Kidney tubule cell (primary cell): ENCODE measurements at places on chromosomes 12 and 14.

DNA sequence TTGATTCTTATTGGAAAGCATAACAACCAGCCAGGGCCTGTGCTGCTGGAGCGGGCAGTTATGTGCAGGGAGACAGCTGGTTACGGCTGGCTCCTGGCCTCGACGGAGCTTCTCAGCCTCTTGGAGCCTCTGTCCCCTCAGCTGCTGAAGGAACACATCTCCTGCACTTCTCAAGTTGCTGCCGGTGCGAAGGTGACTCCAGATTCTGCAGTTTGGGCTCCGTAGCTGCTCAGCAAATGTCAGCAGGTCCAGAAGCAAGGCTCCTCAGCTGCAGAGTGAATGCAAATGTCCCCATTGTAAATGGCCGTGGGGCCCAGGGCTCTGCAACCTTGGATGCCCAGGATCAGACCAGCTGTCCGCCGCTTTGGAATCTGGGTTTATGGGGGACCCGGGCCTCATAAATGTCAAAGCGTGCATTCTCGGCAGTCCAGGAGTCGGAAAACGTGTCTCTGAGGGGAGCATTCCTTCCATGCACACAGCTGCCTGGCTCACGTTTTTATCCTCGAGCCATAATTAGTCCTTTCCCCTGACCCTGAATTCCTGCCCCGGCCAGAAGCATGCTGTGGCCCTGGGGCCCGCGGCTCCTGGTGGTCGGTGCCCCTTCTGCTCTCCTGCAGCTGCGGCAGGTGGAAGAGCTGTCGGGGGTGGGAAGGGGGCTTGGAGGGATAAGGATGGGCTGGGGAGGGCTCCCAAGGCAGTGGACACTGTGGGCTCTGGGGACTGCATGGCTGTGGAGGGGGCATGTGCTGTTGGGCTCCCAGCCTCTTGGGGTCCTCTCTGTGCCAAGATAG, 106.0 kb downstream of the KIF26A start:
- DNase-seq: no peak

DNA sequence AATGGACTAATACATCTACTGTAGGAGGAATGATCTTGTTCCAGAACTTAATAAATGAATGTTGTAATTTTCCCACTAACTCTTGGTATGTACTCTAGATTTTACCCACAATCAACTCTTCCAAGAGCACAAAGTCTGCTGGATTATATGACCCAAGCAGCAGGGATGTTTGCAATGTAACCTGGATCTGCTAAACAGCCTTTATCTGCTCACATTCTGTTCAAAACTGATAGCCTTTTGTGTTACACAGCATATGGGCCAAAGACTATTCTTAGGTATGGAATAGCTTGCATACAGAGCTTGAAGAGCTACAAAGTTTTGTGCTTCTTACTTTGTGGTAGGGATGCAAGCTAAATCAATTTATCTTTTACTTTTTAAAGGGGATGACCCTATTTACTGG, 213.7 kb upstream of the DCN start:
- no peak for DNase-seq

GRCh38 chr14:29616922-29617321, 310.7 kb downstream of the PRKD1 start:
- no peak for DNase-seq

DNA sequence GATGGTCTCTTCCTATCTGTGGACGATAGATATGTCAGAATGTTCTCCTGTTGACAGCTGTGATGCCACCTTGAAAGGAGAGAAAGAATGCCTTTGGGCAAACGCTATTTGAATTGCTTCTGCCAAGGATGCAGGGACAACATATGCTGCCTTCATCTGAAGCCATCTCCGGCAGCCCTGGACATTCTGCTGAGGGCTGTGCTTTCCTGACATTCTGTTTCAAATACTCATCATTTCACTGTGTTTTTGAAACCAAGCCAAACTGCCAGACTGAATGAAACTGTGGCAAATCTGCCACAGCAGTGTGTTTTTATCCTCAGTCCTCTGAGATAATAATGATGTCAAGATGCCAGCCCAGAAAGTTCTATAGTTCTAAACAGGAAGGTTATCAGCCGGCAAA, 85.8 kb upstream of the BCAT1 start:
- no peak for DNase-seq

- no peak for DNase-seq
Observed at GRCh38 chr12:4366090-4366489, 13.4 kb downstream of the FGF23 start.
